Activated B cell treated with CpG ODN at 0.5 μM for 24 hours (primary cell): ENCODE measurements at places on chromosomes 2 and 18.

GRCh38 chr18:39039813-39040212 lies 1474.2 kb upstream of the CELF4 start:
- no peak for DNase-seq

DNA sequence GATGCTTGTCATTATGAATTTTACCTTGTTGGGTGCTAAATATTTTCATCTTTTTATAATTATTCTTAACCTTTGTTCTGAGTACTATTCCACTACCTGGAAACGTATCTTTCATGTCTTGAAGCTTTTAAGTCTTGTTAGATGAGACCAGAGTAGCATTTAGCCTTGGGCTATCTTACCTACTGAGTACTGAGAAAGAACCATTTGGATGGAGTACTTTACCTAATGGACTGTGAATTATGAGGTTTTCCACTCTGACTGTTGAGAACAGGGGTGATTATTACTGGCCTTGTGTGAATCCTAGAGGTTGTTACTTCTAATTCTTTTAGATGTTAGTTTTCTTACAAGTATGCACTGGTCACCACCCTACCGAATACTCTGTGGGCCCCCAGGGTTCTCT lies 63.5 kb downstream of the CCDC102B start:
- DNase-seq, result no peak

GRCh38 chr2:216949700-216950413 lies 90.0 kb upstream of the TNP1 start:
- DNase-seq, result no peak

- peak; percentile 48 for DNase-seq
Observed at GRCh38 chr2:54103454-54104314, 11.7 kb upstream of the ACYP2 start.

DNA sequence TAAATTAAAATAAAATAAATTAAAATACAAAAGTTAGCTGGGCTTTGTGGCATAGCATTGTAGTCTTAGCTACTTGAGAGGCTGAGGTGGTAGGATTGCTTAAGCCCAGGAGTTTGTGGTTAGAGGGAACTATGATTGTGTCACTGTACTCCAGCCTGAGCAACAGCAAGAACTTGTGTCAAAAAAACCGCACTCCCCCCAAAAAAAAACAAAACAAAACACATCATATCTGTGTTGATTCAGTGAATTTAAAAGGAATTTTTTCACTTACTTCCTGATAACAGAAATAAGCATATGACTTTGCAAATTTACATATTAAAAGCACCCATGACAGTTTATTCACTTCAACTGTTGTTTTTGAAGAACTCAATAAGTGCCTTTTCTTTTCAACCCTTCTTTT lies 68.1 kb upstream of the PELI1 start:
- no peak for DNase-seq

DNA sequence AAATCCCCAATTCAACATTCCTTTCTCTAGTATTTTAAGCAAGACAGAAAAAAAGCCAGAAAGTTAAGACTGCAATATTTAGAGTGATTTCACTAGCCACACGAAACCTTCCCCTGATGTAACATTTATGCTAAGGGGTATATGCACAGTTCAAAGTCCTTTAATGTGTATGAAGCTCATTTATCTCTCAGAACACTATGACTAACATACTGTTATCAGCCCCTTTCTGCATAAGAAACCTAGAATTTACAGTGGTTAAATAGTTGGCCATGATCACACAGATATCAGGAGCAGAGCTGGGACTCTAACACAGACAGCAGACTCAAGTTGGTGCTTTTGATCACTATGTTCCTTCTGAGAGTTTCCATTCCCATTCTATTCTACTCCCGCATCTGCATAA lies 185.5 kb downstream of the CDH2 start:
- no peak for DNase-seq

DNA sequence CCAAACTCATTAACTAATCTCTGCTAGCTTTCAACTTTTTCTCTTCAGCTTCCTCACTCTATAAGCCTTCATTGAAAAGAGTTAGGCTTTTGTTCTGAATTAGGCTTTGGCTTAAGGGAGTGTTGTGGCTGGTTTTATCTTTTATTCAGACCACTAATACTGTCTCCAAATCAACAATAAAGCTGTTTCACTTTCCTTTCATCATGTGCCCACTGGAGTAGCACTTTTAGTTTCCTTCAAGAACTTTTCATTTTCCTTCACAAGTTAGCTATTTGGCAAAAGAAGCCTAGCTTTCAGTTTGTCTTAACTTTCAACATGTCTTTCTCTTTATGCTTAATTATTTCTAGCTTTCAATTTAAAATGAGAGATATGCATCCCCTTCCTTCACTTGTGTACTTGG lies 271.7 kb upstream of the FSIP2 start:
- DNase-seq, result no peak

GRCh38 chr2:20647738-20648137 lies 3.2 kb downstream of the HS1BP3 start:
- no peak for DNase-seq

DNA sequence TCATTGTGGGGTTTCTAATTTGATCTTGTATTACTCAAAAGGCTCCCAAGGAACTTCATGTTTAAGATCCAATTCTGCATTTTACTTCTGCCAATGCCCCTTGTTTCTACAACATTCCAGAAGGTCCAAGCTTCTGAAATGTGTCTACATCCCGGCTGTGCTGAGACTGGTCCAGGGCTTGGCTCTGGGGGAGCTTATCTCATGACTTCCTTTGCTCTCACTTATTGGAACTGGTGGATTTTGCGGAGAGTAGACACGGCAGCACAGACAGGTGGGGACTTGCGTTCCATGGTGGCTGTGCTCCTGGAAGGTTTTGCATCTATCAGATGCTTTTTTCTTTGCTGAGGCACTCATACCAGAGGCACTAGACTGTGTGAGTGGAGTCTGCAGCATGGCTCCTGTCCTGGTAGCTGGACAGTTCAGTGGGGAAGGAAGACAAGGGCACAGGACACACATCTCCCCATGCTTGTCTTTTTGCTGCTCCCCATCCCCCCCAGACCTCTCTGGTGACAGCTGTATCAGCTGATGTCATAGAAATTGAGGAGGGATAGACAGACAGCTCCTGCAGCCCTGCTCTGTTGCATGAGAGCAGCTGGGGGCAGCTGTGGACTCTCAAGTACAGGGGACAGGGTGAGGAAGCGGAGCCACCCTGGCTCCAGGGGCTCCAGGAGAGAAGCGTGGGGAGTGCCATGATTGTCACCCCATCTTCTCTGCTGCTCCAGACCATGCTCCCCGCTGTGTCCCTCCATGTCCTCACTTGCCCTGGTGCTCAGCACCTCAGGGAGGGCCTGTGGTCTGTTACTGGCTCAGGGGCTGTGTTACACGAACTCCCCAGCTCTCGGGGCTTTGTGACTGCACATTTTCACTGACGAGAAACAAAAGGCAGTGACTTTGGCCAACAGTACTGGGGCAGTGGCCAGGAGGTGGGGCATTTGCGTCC lies 46.0 kb downstream of the ACAA2 start:
- no peak for DNase-seq

DNA sequence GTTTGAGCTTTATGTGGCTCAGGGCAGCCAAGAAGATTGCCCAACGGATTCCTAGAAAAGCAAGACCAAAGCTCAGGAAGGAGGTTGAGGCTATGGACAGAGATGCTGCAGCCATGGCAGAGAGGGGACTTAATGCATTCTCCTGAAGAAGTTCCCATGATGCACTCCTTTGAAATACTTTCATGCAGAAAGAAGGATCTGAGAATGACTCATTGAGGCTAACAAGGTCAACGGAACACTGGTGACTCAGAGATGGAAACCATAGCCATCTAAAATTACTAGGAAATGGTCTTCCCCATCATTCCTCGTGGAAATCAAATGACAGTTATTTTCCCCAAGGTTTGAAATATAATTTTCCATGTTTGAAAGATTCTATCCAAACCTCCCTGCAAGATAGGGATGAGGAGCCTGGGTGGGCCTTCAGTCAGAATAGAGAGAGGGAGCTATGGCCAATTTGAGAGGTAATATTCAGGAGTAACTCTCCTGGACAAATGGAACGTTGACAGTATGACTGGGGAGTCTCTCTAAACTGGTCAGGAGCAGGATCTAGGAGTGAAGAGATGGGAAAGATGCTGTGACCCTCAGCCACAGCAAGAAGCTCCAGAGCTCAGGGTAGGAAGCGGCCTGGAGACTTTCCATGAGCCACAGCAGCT lies 63.0 kb downstream of the REEP1 start:
- no peak for DNase-seq

- DNase-seq, result no peak
Observed at GRCh38 chr18:61360404-61361383, 27.5 kb downstream of the CDH20 start.

GRCh38 chr2:147374423-147374811 lies 470.4 kb upstream of the ACVR2A start:
- no peak for DNase-seq

- DNase-seq, result no peak
Observed at GRCh38 chr2:19785447-19785846, 116.3 kb downstream of the TTC32 start.

DNA sequence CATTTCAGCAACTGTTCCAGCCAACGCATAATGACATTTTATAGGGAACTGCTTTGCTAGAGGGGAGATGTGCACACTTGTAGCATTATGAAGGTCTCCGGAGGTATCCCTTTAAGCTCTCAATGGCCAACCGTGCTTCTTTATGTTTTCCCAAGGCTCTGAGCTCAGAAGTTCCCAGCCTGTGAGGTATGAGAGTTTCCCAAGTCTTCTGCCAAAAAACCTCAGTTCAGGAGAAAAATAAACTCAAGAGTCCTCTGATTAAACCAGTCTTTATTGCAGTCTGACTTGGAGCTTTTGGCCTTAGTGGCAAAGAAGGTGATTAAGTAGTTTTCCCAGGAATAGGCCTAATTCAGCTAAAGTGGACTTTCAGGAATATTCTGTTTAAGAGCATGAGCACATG lies 35.4 kb upstream of the ZNF532 start:
- no peak for DNase-seq

DNA sequence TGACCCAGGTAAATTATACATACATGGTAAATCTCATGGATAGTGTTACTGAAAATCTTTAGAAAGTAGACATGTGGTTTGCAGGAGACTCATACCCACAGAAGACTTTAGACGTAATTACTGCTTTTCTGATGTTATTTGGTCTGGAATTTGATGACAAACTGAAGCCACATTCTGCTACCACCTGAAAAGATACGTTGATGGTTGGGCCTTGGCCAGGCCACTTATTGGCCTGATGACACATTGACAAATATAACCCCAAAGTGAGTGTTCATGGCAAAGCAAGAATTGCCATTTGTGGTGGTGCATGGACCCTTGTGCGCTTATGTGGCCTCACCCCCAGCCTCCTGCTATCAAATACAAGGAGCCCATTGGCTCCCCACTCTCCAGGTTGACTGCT lies 155.6 kb downstream of the METTL4 start:
- DNase-seq, result no peak

DNA sequence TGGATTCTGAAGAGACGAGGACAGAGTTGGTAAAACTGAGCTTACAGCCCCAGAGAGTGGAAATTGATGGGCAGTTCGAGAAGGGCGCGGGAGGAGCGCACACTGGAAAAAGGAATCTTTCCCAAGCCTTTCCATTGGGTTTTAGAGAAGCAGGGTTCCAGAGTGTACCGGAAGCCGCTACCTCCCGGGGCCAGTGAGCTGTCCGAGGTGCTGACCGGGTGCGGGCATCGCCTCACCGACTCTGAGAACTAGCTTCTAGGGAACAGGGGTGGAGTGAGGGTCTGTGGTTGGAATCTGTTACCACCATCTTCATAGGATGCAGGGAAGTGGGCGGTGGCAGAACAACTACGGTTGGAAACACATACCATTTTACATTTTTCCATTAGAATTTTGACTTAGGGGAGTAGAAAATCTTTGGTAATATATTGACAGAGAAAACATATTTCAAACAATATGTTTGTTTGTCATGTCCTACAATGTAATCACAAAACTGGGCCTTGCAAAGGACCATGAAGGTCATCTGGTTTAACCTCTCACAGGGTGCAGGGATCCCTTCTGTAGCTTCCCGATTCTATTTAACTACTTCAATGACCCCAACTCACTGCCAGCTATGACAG lies 724 bp downstream of the NMS start:
- DNase-seq, result no peak

GRCh38 chr2:113136828-113137775 lies 9.7 kb downstream of the IL1RN start:
- no peak for DNase-seq

DNA sequence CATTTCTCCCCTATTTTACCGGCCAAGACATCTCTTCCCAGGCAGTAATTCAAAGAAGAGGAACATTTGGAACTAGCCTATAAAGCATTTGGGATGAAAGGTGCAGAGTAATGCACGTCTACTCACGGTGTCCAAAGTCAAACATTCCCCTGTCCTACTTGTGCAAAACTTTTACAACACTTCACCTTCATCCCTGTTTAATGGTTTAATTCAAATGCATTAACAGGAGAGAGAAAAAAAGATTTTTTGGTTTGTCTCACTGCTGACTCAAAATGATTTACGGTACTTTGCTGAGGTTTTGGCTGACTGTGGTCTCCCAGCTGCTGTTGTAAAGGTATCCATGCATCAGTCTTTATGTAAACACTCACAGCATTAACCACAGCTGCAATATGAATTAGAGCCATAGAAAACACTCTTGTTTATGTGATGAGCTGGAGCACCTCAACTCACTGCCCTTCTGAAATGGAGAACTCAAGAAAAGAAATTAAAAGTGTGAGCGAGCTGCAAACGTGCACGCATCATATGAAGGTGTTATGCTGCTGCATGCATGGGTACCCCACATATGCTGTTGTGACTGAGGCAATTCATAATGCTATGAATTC lies 220.5 kb downstream of the PIEZO2 start:
- DNase-seq, result no peak

DNA sequence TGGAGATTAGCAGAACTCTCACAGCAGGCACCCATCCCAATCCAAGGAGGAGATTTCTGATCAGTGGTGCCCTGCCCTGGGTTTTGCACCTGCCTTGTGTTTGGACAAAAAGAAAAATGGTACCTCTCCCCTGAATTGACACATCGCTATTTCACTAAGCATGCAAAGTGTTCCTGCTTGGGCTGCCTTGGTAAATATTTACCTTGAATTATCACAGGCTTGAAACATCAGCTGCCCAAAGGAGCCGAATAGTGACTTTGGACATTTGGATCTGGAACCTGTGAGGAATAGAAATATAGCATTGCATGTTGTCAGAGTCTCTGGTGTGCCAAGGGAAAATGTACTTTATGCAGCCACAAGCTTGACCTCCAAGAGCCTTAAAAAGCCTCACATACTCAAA lies 926.4 kb upstream of the FANCL start:
- DNase-seq, result no peak

- no peak for DNase-seq
Observed at GRCh38 chr2:195451160-195451559, 205.9 kb upstream of the SLC39A10 start.

- DNase-seq, result no peak
Observed at GRCh38 chr2:1603521-1603920, 140.8 kb downstream of the PXDN start.

- no peak for DNase-seq
Observed at GRCh38 chr2:18991177-18992168, 366.9 kb downstream of the OSR1 start.

GRCh38 chr2:74548285-74548899 lies 5.3 kb downstream of the LOXL3 start:
- no peak for DNase-seq

- DNase-seq, result no peak
Observed at GRCh38 chr2:224302952-224303351, 99.0 kb downstream of the FAM124B start.

GRCh38 chr2:254241-254640 lies 9.6 kb downstream of the SH3YL1 start:
- DNase-seq, result no peak
